Activated CD4-positive, alpha-beta T cell treated with anti-CD3 and anti-CD28 coated beads, Interleukin-10, Interleukin-2, amounts not matched to agents 100 ng/mL and 50 ng/mL, durations not matched to agents 16 hours and 8 hours (primary cell): ENCODE measurements at places on chromosomes 4 and X.
A peak's percentile ranks its signal among the peaks of the same experiment; 100 is the strongest.

- no peak for DNase-seq
These were observed 326.6 kb upstream of the F9 start for GRCh38 chrX:139203651-139204570.

GRCh38 chrX:1164322-1165288, 47.8 kb downstream of the CRLF2 start:
- DNase-seq = no peak

- no peak for DNase-seq
These were observed 12.8 kb upstream of the LIMCH1 start for GRCh38 chr4:41525129-41525528.

- no peak for DNase-seq
These were observed at the start of gene SFRP2 for GRCh38 chr4:153788413-153789276. Gene SFRP2 (minus strand): TSS chr4:153789083. CDS start chr4:153788835, 248 bp downstream.

DNA sequence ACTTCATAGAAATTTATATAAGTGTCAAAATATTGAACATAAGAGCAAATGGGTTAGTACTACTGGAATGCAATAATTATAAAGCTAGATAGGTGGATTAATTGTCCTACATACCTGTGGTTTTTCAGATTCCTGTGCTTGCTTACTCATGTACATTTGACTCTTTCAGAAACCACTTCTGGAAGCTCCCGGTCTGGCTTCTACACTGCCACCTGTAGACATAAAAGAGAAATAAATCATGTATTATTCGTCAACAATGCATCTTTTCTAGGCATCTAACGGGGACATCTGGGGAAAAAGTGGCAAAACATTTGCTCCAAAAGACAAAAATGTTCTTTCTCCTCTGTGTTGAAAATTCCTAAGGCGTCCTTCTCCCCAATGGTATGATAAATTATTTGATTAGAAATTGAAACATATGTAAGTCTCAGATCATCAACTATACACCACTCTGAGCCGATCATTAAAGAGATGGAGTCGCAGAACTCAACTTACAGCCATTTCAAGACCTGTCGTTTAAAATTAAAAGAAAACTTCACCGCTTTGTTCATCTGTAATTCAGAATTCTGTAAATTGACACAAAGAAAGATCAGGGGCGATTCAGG, 648.7 kb upstream of the DIPK2B start:
- peak; percentile 69 for DNase-seq
